ENCODE measurements at places on chromosomes 7 and 10. TPM values are rescaled to one million over a fixed set of nuclear protein-coding genes. Genes with fewer than 3 reads are reported as not detected.

DNA sequence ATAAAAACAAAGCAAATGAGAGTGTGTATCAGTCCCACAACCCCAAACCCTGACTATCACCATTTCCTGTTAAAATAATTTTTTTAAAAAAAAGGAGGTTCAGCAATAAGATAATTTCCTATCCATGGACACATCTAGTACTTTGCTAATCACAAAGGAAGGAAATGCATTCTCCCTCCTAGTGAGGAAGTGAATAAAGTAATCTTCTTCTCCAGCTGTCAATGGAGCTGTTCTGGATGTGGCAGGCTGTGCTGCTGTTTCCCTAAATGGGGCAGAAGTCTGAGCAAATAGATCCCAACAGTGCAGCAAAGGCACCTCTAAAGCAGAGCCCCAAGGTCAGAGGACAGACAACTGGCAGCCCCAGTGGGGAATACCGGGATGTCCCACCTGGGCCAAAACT, 540.0 kb downstream of the KCNMA1 start:
- no peak for DNase-seq

DNA sequence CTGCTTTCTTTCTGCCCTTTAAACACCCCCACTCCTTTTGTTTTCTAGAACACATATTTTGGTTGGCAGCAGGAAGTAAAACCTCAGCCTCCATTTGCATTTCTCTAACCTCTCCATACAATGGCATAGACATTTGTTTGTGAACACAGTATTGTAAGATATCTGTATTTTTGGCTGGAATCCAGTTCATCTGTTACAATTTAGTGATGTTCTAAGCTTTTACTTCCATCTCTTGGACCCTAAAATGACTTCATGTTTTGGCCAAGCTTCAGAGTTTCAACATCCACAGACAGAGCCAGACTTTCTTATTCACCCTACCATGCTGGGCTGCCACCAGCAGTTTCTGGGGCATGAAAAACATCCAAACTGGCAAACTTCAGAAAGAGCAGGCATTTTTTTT, 21.1 kb upstream of the AUTS2 start:
- no peak for DNase-seq

DNA sequence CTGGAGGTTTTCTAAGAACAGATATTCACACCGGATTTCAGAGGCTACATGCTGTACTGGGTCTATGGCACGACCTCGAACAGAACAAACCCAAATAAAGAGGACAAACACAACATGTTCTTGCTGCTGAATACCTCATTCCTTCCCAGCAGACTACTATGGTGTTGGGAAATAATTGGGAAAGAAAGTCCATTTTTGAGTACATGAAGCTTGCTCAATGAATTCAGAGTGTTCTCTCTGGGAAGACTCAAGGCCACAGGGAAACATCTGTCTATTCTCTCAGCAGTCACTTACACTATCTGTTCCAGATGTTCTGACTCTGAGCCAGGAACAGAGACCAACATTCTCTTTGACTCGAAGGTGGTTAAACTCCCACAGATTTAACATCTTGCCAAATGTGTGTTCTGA, 30.9 kb downstream of the LAMB1 start:
- no peak for DNase-seq

- DNase-seq, result no peak
Measured at GRCh38 chr7:78828317-78828716, 625.1 kb downstream of the MAGI2 start.

DNA sequence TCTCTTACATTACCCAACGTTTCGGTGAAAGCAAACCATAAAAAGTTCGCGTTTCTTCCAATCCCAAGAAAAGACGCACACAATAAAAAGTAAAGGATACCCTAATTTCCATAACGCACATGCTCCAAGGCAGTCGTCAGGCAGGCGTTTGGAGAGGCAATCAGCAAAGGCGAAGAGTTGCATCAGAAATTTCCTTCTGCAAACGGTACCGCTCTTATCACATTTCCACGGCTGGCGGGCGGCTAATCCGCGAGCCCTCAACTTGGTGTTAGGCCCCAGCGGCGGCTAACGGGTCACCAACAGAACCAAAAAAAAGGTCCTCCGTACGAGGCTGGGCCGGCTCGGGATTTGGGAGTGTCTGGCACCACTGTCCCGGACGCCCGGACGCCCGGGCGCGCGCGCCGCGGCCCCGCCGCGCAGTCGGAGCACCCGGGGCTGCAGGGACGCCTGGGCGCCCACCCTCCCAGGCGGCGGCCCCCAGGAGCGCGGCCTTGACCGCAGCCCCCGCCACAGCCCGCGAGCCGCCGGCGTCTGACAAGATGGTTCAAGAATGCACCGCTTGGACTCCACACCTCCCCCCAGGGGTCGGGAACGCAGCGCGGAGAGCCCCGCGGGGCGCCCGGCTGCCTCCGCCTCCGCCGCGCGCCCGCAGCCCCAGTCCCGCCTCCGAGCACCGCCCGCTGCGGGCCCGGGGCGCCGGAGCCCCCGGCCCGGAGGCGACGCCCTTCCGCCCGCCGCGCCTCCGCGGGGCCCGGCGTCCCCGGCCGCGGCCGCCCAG, 9.8 kb upstream of the GRB10 start:
- peak; percentile 68 for DNase-seq

DNA sequence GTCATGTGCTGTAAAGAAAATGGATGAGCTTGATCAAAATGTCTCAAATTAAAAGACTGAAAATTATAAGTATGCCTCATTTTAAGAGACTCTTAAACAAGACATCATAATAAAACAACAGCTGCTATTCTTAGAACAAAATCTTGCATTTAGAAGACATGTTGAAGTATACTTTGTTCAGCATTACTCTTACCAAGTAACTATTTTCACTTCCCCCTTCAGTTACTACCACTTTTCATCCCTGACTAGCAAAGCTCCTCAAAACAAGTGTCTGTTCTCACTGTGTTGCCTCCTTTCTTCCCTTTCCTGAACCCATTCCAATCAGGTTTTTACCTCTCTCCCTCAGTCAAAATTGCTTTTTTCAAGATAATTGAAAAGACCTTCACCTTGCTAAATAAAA, 31.6 kb downstream of the ELAPOR2 start:
- no peak for DNase-seq

GRCh38 chr10:86348321-86349210, 18.0 kb downstream of the GRID1 start:
- DNase-seq, result peak; percentile 40

- peak; percentile 79 for DNase-seq
Measured at GRCh38 chr7:867001-867405, 9.4 kb upstream of the GET4 start.

DNA sequence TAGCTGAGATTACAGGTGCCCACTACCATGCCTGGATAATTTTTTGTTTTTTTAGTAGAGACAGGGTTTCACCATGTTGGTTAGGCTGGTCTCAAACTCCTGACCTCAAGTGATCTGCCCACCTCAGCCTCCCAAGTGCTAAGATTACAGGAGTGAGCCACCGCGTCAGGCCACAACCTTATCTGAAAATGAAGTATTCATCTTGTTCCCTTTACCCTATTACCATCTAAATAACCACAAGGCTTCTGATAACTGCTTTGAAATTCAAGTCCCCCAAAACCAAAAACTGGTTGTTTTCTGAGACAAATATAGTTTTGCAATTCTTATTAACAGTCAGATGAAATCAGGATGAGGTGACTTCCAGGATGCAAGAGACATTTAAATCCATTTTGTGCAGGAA, 2.4 kb downstream of the TCTN3 start:
- DNase-seq, result no peak

GRCh38 chr10:17113346-17113745, 16.3 kb downstream of the CUBN start:
- no peak for DNase-seq

The STAMBPL1 gene
- 2.0 TPM for total RNA-seq

The ECHDC3 gene
- total RNA-seq, result 105 TPM

DNA sequence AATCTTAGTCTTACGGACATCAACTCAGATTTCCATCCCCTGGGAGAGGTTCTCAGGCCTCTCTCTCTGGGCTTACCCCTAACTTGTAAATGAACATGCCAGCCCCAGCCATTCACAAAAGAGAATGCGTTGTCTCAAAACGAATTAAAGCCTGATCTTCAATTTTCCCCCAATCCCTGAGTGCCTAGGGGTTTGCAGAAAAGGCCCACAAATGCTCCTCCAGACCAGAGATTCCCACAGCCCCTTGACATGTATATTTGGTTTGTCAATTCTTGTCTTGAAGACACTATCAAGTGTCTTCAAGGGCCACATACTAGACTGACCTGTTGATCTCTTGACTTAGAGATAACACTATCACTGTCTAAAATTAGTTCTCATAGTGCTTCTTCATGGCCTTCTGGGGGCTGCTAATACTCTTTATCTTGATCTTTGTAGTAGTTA, 11.9 kb upstream of the HOXA13 start:
- DNase-seq, result no peak

All from Right ventricle myocardium superior (tissue), 1 donor.